ENCODE measurements at places on chromosomes 16 and 17.

- DNase-seq, result no peak
Observed at GRCh38 chr16:85199069-85199725, 86.9 kb upstream of the CIBAR2 start.

DNA sequence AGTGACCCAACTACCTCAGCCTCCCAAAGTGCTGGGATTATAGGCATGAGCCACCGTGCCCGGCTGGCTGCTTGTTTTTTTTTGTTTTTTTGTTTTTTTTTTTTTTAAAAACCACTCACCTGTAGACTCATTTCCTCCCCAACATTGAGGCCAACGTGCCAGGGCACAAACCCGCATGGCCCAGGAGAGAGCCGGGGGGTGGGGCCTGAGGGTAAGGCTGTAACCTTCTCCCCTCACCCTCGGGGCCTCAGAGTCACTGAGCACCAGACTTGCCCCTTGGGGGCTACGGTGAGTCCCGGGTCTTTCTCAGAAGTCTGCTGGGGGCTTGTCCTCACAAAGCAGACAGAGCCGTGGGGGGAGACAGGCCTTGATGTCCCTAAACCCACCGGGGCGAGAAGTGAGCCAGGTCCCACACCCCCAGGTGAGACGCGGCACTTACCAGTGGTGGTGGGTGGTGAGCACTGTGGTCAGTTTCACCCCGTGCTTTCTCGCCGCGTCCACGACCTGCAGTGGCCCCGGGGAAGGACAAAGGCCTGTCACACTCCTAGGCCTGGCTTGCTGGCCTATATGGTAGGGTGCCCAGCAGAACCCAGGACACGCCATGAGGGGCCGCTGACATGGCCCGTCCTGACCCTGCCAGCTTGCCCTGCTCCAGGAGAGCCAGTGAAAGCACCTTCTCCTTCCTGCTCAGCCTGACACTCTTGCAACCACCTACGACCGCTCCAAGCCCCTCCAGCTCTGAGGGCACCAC is 4.6 kb downstream of the HAGH start:
- DNase-seq, result no peak

- DNase-seq, result peak; percentile 26
Observed at GRCh38 chr16:21950782-21951521, 2.2 kb upstream of the UQCRC2 start.

GRCh38 chr17:36592316-36592715 is 637 bp downstream of the DHRS11 start:
- no peak for DNase-seq

- DNase-seq, result no peak
Observed at GRCh38 chr17:76510831-76511244, 9.6 kb upstream of the RHBDF2 start.

- no peak for DNase-seq
Observed at GRCh38 chr17:81396722-81397313, 1.6 kb downstream of the BAHCC1 start.

DNA sequence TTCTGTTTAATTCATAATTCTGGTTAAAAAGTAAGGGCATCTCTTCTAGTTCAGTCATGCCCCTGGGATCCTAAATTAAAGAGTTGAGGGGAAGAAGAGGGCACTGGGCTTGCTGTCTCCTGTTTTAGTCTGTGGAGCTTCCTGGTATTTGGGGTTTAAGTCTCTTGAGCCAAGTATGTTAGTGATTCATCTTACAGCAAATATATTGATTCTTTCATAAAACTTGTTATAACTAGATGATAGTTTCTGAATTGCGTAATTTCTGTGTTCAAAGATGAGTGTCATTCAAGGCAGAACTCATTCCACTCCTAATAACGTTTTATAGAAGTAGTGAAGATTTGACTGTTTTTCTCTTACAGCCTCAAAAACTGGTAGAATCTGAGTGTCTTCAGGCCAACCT is 1.7 kb downstream of the TXNDC17 start:
- DNase-seq, result no peak

DNA sequence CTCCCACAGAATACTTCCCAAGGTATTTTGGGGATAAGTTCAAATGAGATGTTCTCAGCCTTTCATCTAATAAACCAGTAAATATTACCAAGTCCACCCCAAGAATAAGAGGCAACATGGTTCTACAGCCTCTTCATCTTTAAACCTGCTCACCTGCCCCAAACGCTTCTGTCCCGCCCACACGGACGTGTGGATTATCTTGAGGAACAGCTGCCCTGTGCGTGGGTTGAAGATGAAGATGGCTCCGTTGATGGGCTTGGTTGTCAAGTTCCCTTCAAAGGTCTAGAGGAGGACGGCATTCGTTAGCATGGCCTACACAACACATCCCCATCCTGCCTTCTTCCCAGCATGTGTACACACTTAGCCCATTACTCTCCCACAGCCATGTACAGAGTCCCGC is 8.4 kb upstream of the RILP start:
- DNase-seq, result no peak

- DNase-seq, result no peak
Observed at GRCh38 chr16:22787466-22788192, 26.3 kb upstream of the HS3ST2 start.

- no peak for DNase-seq
Observed at GRCh38 chr16:76486740-76487139, 209.5 kb downstream of the CNTNAP4 start.

- DNase-seq, result peak; percentile 70
Observed at GRCh38 chr17:44314869-44315661, 6.7 kb downstream of the RUNDC3A start.

DNA sequence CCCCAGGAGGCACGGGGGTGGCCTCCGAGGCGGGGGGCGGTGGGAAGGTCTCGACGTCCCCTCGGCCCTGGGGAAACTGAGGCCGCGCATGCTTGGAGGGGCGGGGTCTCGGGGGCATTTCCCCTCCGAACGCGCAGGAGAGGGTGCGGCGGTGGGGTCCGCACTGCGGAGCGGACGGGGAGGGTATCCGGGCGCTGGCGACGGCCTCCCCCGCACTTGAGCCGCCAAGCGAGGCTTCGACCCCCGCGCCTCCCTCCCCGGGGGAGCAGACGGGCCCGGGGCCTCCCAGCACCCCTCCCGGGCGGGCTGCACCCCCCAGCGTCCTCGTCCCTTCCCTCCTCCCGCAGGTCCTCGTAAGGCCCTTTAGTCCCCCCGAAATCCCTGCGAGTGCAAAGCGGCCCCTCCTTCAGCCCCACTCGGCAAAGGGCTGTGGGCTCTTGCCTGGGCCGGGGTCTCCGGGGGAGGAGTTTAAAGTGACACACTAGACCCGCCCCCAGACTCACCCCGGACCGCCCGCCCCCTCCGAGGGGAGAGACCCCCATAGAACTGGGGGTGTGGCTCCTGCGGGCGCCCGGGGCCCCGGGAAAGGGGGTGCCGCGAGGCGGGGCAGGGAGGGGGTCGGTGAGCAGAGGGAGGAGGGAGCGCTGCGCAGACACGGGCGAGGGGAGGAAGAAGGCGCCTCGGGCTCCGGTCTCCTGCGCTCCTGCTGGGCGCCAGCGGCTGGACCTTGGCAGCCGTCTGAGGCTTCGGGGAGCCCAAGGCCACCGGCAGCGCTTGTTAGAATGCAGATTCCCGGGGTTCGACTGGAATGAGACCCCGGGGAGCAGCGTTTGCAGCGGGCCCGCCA is 632 bp downstream of the BAIAP3 start:
- no peak for DNase-seq

GRCh38 chr17:58413684-58414083 is 3.6 kb downstream of the RNF43 start:
- no peak for DNase-seq

DNA sequence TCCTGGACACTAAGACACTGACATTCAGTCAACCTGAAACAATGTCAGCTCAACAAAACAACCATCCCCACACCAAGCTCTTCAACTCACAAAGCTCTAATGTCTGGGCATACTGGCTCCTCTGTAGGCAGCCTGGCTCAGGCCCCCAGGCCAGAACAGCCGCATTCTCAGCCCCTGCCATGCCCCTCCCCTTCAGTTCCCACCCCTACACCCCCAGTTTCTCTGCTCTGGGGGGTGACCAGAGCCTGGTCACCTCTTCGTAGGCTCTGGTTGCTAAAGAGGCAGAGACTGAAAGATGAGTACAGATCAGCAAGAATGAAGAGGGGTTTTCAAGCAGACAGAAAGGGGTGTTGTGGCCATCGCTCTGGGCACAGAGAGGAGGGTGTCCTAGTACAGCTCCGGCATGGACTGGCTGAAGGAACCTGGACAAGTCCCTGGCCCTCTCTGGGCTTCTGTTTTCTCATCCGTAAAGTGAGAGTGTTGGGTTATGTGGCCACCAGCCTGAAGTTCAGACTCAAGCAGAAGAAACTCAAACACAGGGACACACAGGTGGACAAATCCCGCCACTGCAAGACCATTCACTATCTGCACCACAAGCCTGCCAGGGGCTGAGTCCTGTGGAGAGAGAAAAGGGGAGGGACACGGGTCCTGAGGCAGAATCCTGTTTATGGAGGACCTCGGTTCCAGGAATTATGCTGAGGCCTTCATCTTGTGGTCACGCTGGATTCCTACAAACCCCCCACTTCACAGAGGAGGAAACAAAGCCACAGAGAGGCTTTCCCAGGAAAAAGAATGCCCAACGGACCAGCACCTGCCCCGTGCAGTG is 987 bp upstream of the SLC4A1 start:
- no peak for DNase-seq

- DNase-seq, result no peak
Observed at GRCh38 chr16:9345880-9346279, 254.4 kb downstream of the HAPSTR1 start.

DNA sequence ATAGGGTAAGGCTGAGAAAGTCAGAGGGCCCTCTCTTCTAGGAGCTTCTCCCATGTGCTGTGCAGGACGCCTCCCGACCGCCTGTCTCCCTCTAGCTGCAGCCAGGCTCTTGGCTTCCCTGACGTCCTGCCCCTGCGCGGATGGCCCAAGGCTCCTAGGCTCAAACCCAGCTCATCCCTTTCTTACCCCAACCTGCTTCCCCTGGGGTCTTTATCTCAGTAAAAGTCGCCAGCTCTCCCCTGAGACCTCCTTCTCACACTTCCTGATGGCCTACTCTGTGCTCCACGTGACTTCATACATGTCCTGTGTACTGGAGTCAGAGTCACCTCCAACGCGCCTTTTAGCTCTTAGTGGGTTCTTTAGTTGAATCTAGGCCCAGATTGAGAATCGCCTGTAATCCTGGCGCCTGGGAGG is 1.1 kb upstream of the ZNF747 start:
- peak; percentile 83 for DNase-seq

DNA sequence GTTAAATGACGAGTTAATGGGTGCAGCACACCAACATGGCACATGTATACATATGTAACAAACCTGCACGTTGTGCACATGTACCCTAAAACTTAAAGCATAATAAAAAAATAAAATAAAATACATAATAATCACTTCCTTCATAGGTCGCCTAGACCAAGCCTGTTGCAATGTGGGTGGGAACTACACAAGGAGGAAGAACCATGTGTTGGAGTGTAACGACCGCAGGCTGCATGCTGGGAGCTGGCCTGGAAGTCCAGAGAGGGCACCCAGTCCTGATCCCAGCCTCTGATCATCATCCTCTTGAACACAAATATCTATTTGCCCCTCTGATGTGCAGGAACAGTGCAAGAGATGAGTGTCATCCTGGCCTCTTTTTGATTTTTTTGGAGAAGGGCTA is 224.7 kb upstream of the ASIC2 start:
- no peak for DNase-seq

DNA sequence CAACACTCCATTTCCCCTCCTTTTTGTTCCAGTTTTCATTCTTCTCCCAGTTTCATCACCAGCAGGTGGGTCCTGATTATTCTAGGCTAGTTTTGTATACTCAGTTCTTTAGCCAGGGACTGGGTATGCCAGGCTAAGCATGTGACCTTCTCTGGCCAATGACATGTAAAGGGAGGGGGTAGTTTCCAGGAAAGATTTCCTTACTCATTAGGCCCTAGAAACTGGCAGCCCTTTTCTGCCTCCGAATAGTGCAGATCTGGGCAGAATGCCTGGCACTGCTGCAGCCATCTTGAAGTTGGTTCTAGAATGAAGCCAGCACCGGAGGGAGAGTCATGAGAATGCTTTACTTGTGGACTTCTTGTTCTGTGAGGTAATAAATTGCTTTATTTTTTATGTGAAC is 126.9 kb upstream of the AXIN2 start:
- DNase-seq, result no peak

DNA sequence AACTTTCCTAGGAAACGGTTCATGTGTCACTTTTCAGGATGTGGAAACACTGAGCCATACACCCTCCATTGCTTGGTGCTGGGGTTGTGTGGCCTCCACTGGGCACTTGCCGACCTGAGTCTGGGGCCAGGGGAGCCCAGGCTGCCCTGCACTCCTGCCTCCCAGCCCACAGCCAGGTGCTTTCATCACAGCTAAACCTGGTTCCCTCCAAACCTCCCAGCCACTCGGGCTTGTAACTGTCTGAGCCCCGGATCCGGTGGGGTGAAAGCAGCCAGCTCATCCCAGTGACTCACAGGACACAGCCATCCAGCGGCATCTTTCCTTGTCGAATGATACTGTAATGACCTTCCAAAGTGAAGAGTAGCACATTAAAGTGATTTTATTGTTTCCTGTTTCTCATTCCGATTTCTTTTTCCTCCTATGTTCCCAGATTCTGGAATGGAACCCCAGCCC is 19.8 kb downstream of the CARHSP1 start:
- DNase-seq, result no peak

GRCh38 chr16:27245276-27246172 is 23.0 kb downstream of the NSMCE1 start:
- DNase-seq, result no peak

- no peak for DNase-seq
Observed at GRCh38 chr16:68954911-68955635, 111.7 kb downstream of the TANGO6 start.

DNA sequence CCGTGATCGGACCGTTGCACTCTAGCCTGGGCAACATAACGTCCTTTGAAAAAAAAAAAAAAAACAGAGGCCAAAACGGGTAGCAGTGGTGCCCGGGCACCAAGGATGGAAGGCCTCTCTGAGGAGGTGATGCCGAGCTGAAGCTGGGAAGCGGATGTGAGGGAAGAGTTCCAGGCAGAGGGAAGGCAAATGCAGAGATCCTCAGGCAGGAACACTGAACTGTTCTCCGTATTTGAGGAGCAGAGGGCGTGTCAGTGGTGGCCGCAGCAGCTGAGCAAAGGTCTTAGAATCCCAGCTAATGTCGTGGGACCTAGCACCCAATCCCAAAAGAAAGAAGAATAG is 656 bp upstream of the KCTD13 start:
- DNase-seq, result no peak

DNA sequence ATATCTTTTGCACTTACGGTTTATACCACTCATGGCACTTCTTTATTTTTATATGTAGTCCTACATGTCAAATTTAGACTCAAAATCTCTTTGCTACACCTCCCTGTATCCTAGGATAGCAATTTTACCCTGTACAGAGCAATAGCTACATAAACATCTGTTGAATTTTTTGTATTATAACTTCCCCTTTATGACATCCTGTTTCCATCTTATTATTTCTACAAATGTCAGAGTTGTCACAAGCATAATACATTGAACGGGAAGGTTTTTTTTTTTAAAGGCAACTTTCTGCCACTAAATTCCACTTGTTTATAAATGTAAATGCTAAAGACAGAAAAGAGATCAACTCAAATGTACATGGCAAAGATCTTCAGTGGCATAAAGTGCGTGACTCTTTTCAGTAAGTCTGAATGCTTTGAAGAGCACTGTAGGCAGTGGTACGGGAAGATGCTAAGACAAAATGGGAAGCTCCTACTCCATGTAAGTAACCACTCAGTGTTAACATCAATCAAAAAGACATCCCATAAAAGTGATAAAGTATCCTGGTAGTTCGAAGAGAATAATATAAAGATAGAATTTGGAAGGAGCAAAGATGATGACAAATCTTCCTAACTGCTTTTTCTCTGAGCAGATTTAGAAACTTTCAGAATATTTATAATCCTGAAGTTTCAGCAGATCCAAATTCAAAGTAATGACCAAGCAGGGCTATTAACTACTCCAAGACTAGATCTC is 26.8 kb downstream of the GNA13 start:
- DNase-seq, result no peak

GRCh38 chr16:1932050-1933028 is 10.7 kb downstream of the MSRB1 start:
- no peak for DNase-seq

All from GM10248 (cell line).